ENCODE measurements at places on chromosomes 4 and X. TPM values are rescaled to one million over a fixed set of nuclear protein-coding genes. Genes with fewer than 3 reads are reported as not detected.

Gene MAGED1
- 89.5 TPM for total RNA-seq

Gene GAGE13
- not detected for total RNA-seq

Gene CD38
- not detected for total RNA-seq

Gene ANXA3
- 547 TPM for total RNA-seq

Gene ERVMER34-1
- total RNA-seq: 4.8 TPM

Gene NAAA
- total RNA-seq: 20.7 TPM

Gene RAB39B
- total RNA-seq: 0.30 TPM

Gene OTUD5
- 27.7 TPM for total RNA-seq
